MCF 10A (cell line): ENCODE measurements at places on chromosomes 4 and X. TPM values are rescaled to one million over a fixed set of nuclear protein-coding genes. Genes with fewer than 3 reads are reported as not detected.

- peak; percentile 52 for DNase-seq
- peak within 1 kb of the TSS; percentile 53 for H3K4me3 ChIP-seq
- H3K36me3 ChIP-seq: no peaks in the 10 kb centered on the region
- peaks cover 12% of the 10 kb centered on the region for H3K4me1 ChIP-seq
These were observed at the start of gene SOWAHB for GRCh38 chr4:76897536-76898384. SOWAHB (minus strand) TSS chr4:76898144; CDS start chr4:76897849, 295 bp downstream.

DNA sequence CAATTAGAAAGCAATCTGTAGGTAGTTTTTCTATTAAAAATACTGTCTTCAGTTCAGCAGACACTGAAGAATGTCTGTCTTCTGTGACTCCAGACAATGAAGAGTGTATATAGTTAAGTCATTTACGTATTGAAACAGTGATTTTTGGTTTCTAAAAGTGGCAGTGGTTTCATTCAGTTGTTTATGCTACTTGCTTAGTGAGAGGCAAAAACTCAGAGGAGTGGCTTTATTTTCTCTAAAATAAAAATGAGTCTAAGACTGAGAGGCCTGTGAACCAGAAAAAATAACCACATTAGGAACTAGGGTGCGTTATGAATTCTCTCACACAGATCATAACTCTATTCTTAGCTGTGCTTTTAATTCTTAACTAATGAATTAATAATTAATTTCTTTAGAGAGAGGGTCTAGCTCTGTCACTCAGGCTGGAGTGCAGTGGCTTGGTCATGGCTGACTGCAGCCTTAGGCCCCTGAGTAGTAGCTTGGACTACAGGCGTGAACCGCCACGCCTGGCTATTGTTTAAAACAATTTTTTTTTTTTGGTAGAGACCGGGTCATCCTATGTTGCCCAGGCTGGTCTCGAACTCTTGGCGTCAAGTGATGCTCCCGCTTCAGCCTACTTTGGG is 31.4 kb downstream of the FREM3 start:
- H3K27ac ChIP-seq: no peak overlapping the region
- no peak for DNase-seq
- no peak overlapping the region for H3K4me3 ChIP-seq
- H3K4me1 ChIP-seq: peaks cover 12% of the 10 kb centered on the region
- peaks cover 4% of the 10 kb centered on the region for H3K27me3 ChIP-seq

Gene NPNT
- 0.09 TPM in 1 of 2 replicates, not detected in the other for total RNA-seq

Gene PQBP1
- total RNA-seq: 126 and 150 TPM in 2 replicates

Gene SPANXN4
- not detected in 2 replicates for total RNA-seq
